Activated naive CD4-positive, alpha-beta T cell (primary cell): ENCODE measurements at places on chromosomes 7 and 10.

DNA sequence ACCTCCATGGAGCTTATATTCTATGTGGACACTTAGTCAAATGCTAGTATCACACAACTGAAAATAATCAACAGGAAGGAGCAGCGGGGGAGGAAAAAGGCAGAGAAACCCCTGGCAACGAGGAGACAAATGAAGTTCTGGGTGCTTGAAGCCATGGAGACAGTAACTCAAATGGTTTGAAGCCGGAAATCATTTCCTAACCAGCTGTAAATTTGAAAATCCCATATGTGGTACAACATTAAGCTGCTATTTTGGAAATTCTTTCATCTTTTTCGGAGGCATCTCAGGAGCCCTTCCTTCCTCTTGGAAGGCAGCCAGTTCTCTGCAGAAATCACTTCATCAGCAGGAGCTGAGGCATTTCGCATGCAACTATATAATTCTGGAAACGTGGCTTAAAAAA lies 91.4 kb downstream of the PPP1R3C start:
- no peak for DNase-seq

DNA sequence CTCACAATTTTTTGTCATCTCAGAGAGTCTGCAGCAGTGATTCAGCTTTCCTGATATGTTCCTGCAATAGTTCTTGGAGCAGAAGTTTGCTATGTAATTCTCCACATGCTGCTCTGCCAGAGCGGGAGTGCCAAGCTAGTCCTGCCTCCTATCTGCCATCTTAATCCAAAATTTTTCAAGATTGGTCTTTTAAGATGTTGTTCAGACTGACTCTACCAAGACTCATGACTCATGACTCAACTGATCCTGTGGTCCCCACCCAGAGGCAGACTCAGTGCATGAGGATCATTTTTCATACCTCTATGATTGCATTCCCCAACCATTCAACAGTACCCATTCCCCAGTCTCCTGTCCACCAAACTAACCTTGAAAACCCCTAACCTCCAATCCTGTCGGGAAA lies 470.8 kb downstream of the INHBA start:
- DNase-seq = no peak

GRCh38 chr10:91567815-91568214 lies 65.1 kb downstream of the PPP1R3C start:
- no peak for DNase-seq

- no peak for DNase-seq
Measured at GRCh38 chr7:149886018-149886415, 12.2 kb downstream of the ATP6V0E2 start.

DNA sequence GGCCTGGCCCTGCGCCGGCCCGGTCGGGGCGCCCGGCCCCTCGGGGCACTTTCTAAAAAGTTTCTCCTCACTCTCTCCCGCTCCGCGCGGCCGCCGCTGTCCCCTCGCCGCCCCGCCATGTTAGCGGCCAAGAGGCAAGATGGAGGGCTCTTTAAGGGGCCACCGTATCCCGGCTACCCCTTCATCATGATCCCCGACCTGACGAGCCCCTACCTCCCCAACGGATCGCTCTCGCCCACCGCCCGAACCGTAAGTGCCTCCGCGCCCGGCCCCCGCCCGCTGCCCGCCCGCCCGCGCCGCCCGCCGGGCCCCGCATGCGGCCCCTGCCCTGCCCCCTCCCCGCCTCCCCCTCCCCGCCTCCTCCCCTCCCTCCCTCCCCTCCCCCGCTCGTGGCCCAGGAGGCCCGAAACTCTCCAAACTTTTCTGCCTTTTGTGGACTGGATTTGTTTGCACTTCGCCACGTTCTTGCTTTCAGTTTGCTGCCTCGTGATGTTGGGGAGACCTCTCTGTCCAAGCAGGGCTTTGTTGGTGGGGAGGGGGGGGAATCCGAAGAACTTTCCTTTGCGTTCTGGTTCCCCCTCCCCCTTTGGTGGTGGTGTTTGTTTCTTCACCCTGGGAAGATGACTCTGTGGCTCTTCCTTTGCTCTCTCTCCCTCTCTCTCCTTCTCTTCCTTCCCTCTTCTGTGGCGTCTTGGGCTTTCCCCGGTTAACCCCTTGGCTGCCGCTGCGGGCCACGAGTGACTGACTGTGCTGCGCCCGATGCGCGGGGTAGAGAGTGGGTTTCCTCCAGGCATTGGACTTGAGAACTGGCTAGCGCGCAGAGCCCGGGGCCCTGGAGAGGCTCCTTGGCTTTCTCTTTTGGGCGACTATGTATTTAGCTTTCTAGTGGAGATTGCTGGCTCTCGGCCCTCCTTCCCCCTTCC lies 1.6 kb downstream of the TCF7L2 start:
- DNase-seq = no peak

DNA sequence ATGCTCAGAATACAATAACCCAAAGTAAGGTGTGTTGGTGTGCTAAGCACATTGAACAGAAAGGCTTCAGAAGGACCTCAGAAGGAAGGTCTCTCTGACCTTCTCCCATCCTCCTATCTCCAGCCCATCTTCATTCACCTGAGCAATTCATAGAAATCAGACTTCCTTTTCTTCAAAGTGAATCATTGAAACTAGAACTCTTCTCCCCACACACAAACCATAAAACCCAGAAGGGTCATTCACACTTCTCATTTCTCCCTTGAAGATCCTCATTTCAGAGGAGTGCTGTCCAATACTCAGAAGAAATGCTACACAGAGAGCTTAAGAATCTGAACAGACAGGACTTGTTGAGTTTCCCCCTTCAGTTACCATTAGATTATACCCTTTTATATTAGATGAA lies 89.5 kb downstream of the VWDE start:
- no peak for DNase-seq

- no peak for DNase-seq
Measured at GRCh38 chr10:112209684-112210131, 26.1 kb upstream of the GPAM start.

DNA sequence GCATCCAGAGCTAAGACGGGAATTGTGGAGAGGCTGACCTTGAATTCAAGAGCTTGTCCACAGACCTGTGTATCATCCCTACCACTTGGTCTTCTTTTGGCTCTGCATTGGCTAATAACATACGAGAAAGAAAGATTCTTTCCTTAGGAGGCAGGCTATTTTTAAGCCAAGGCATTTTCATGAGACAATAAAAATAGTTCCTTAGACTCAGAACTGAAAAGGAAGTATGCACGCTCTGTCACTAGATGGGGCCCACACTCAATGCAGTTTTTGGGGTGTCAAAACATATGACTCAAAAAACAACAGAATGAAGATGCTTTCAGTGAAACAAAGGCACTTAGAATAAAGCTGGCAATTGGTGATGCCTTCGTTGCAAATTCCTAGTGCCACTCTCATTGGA lies 265.9 kb upstream of the DGKB start:
- no peak for DNase-seq

DNA sequence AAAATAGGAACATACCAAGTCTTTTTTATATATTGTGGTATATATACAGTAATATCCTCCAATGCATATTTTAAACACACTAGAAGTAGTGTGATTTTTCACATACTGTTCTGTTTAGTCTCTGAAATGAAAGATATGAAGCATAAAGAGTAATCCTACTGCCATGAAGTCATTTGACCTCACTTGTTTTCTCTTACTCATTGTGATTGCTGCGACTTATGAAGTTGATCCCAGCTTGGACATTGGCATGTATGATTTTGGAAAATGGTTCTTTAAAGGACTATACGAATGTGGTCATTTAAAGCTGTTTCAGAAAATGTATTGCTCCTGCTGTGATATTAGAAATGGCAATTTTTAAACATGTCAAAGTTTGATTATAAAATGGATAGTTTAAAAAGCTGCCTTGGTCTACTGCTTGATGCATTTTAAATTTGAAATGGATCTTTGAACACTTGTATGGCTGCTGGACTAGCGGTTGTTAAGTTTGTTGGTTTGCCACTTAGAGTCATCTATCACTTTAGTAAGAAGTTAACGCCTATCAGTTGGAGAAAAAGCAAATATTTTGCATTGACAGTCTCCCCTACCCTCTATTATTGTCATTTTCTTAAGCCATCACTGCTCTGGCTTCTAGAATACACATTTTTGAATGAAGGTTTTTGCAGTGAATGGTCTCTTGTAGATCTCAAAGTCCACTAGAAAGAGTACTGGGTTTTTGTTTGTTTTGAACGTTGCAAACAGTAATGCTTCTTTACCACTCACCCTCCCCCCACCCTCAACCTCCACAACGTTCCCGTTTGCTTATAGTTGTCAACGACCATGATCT lies 881 bp upstream of the PCGF5 start:
- no peak for DNase-seq

GRCh38 chr10:25026463-25026862 lies 10.1 kb downstream of the THNSL1 start:
- no peak for DNase-seq

- DNase-seq = no peak
Measured at GRCh38 chr7:97179454-97180104, 62.1 kb downstream of the SDHAF3 start.

GRCh38 chr7:70406186-70406949 lies 725.6 kb upstream of the GALNT17 start:
- no peak for DNase-seq

- DNase-seq = no peak
Measured at GRCh38 chr10:3699916-3700315, 85.1 kb downstream of the KLF6 start.

GRCh38 chr7:375901-376305 lies 85.9 kb downstream of the FOXL3 start:
- no peak for DNase-seq

- DNase-seq = no peak
Measured at GRCh38 chr10:132297526-132297925, 10.2 kb downstream of the STK32C start.

DNA sequence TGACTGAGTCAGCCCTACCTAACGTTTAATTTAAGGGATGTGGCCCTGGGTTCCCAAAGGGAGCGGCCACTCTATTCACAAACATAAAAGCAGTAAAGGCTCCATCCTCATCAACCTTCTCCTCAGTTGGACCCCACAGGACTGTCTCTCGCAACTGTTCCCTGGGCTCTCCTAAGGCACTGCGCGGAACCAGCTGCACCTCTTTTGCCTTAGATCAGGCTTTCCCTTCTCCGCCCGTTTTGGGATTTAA lies 689 bp upstream of the GTPBP4 start:
- no peak for DNase-seq

DNA sequence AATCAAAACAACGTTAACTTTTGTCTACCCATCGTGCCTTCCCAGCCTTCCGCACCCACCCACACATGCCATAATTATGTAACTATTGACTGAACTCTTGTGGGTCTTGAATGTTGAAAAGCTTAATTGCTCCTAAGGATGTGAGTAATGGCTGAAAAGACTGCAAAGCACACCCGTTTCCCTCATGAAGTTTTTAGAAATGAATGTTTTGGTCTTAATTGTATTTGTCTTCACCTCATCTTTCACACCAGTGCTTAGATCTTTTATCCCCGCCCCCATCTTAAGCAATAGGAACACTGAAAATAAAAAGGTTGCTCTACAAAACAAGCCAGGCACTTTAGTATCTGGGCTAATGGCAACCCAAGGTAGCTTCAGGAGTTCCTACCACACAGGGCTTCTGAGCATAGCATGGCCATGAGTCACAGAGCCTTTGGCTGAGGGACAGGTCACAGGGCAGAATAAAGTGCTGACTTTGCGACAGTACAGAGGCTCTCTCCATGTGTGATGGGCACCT lies 690.5 kb downstream of the PARD3 start:
- DNase-seq = no peak

- no peak for DNase-seq
Measured at GRCh38 chr7:157890921-157891401, 554.2 kb downstream of the DNAJB6 start.

GRCh38 chr10:72612203-72612826 lies 13.6 kb downstream of the MICU1 start:
- DNase-seq = no peak

- DNase-seq = no peak
Measured at GRCh38 chr7:127535546-127536393, 49.6 kb downstream of the GCC1 start.
